CD8-positive, alpha-beta memory T cell (primary cell): ENCODE measurements at places on chromosomes 12 and 14.

DNA sequence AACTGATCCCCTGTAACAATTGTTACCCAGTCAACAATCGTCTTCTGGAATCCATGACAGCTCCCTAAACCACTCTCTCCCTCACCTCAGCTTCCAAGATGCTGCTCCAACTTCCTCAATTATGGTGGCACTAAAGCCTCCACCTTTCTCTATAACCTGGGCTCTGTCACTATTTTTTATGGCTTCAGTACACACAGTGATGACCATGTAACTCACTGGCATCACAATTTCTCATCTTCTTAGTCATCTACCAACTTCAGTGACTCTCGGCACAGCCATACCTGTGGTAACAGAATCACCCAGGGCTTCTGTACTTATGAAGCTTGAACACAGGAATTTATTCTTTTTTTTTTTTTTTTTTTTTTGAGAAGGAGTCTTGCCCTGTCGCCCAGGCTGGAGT is 32.0 kb upstream of the NPAS3 start:
- DNase-seq = no peak

GRCh38 chr14:76123426-76124225 is 28.1 kb upstream of the GPATCH2L start:
- DNase-seq = no peak

DNA sequence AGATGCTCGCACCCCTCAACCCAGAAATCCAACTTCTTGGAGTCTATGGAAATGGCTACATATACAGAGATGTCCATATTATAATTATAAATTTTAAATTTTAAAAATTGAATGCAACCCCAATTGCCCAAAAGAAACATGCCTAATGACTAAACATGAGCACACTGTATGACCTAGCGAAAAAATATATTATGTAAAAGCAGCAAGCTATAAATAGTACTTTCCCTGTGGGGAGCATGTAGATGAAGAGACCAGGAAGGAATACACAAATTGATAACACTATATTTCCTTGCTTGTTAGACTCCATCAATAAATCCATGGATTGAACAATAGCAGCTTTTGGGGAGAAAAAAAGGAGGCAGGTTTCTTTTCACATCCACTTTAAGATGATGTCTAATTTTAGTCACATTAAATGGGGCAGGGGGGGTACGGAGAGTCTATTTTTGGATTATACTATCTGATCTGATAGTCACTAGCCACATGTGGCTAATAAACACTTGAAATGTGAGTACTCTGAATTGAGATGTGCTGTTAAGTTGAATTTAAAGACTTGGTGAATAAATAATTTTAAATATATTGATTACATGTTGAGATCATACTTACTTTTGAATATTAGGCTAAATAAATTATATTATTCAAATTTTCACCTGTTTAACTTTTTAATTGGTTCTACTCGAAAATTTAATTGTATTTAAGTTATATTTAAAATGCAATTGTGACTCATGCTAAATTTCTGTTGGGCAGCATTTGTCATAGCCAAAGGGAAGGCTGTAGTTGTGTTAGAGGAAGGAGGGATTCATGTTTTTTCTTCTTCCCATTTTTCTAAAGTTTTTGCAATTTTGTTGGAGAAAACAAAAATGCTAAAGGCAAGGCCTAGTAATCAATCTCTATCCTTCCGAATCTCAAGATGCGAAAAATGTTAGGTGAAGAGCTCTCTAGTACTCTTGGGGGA is 17.5 kb downstream of the MAX start:
- DNase-seq = no peak

- no peak for DNase-seq
Measured at GRCh38 chr14:29410581-29410980, 517.1 kb downstream of the PRKD1 start.

DNA sequence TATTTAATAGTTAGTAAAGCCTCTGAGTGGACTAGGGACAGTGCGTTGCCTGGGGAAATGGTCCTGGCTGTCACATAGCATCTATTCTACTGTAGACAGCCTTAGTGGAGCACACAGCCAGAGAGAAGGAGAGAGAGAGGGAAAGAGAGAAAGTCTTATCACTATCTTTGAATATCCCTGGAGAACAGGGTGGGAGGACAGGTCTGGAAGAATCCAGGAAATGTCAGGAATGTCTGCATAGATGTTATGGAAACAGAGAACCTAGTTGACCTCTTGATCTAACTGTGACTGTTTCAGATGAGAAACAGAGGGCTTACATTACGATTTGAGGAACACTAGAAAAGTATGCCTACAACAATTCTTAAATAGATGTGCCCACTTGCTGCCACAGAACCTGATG is 92.8 kb downstream of the SLC15A5 start:
- DNase-seq = no peak

DNA sequence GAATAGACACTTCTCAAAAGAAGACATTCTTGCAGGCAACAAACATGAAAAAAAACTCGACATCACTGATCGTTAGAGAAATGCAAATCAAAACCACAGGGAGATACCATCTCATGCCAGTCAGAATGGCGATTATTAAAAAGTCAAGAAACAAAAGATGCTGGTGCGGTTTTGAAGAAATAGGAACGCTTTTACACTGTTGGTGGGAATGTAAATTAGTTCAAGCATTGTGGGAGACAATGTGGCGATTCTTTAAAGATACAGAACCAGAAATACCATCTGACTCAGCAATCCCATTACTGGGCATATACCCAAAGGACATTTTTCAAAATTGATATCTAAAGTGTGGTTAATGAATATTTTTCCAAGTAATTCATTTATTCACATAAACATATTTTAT is 39.6 kb upstream of the LIN7A start:
- DNase-seq = no peak

DNA sequence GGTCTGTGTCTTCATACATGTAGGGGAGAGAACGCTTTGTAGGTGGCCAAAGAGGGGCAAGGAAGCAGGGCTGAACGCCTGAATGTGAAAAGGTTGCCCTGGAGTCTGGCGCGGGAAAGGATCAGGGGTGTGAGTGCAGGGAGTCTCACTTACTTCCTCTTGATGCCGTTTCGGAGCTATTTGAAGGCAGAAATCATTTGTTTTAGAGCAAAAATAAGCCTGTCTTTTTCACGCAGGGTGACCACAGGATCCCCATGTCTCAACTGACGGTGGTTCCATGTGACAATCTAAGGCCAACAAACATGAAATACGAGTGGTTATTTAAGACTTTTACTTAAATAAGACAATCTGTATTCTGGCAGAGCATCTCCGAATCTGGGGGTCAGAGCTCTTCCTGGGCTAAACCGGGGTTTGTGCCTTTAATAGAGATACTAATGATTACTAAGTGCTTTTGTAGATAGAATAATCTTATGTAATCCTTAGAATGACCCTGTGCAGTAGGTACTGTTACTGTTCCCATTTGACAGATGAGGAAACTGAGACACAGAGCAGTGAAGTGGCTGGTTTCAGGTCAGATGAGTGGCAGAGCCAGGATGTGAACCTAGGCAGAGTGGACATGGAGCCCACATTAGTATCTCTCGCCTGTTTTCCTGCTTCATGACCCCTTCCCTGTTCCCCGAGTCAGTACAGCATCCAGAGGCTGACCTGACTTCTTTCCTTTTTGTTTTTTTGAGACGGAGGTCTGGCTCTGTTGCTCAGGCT is 1.9 kb downstream of the BRI3BP start:
- no peak for DNase-seq

- DNase-seq = no peak
Measured at GRCh38 chr14:61362072-61362750, 40.8 kb downstream of the PRKCH start.

DNA sequence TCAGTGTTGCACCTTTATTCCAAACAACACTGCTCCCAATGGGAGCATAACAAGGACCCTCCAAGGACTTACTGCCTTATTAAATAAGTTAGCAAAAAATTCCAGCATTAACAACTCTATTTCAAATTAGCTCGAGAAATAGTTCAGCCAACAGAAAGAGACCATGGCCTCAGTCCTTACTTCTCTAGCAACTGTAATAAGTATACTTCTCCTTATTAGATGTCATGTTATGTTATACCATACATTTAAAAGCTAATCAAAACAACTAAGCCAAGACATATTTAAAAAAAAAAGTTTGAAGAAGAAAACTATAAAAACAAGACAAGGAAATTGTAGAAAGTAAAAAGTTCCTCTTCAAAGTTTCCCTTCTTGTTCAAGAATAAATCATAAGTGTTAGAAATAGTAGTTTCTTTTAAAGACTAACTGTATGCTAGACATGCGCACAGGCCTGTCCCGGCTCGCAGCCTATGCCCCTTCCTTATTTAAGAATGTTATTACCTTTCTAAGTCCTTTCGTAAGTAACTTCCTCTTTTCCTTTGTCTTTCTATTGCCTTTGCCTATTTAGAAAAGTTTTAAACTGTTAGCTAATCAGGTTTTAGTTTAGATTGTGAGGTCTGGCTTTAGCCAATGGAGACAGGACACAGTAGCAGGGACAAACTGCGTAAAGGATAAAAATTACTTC is 68.6 kb downstream of the RESF1 start:
- no peak for DNase-seq

- DNase-seq = no peak
Measured at GRCh38 chr12:23659131-23659530, 290.3 kb downstream of the SOX5 start.

- no peak for DNase-seq
Measured at GRCh38 chr12:39905152-39905551, 200.7 kb downstream of the SLC2A13 start.

GRCh38 chr14:57512220-57512619 is 18.6 kb upstream of the CCDC198 start:
- no peak for DNase-seq

DNA sequence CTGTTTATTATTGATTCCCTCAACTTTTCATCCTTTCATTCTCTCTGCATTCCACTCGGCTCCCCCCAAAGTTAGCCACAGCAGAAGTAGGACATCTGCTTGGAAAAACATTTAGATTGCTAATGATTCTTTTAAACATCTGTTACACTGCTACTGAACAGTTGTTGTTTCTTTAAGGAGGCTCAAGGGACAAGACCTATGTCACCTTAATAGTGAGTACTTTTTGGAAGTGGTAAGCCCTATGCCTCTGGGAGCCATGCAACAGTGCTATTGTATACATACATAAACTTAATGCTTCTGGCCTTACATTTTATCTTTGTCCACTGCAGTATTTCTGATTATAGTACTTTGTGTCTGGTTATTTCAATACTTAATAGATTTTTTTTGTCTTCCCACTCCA is 628.2 kb upstream of the FOXG1 start:
- DNase-seq = no peak

GRCh38 chr14:60241091-60241490 is 7.9 kb upstream of the PPM1A start:
- no peak for DNase-seq

- DNase-seq = no peak
Measured at GRCh38 chr12:4892418-4892817, 17.3 kb upstream of the KCNA1 start.

DNA sequence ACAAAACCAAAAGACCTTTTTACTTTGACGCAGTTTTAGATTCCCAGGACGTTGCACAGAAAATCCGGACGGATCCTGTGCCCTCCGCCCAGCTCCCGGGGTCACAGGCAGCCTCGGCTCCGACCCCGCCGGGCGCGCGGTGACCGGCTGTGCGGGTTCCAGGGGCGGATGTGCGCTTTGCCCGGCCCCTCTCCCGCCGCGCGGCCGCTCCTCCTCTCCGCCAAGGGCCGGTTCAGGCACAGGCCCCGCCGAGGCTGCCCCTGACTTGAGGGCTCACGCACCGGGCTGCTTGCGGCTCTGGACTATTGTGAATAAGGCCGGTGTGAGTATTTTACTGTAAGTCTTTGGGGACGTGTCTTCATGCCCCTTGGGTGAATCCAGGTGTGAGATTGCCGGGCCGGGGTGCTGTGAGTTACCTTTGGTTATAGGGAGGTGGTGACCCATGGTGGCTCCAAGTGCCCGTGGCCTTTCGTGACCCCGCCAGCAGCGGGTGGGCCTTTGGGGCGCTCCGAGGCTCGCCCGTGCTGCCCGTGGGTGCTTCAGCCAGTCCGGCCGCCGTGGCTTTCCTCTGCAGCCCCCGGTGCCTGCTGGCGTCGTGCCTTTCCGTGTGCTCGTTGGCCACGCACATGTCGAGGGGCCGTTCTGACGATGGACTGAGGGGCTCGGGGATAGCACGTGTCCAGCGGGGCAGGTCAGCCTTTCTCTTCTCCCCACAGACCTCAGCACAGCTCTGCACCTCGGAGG is 45.9 kb downstream of the NOC4L start:
- DNase-seq = no peak

GRCh38 chr14:93033983-93034670 is 81.6 kb downstream of the ITPK1 start:
- peak; percentile 26 for DNase-seq

- no peak for DNase-seq
Measured at GRCh38 chr12:42235426-42235825, 2.6 kb downstream of the YAF2 start.

- DNase-seq = no peak
Measured at GRCh38 chr12:41920355-41920754, 224.3 kb downstream of the GXYLT1 start.

- no peak for DNase-seq
Measured at GRCh38 chr14:103846097-103846496, 1.3 kb downstream of the PPP1R13B start.

- no peak for DNase-seq
Measured at GRCh38 chr12:127245009-127245408, 1022.0 kb upstream of the TMEM132C start.

DNA sequence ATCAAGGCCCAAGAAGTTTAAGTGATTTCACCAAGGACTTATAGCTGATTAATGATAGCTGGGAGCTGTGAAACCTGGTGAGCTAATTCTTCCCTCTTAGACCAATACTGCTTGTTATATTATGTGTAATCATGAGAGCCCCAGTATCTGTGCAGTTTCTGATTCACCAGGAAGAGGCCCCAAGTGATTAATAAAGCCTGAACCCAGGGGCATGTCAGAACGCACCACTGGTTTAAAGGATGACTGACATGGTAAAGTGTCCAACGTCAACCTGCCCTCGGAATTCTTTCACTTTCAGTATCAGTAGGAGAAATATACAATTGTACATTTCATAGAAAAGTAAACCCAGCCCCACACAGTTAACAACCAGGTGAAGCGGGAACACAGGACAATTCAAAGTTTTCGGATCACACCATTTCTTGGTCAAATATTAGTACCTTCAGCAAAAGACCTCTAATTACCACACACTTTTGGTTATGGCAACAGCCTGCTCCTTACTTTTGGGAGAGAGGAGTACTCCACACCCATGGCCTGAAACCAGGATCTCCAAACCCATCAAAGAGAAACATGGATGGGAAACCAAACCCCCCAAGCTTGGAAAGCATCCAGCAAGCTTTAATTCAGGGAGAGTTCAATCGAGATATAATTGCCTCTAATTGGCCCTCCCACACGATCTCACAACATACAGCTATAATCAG is 28.5 kb downstream of the TMCC3 start:
- no peak for DNase-seq

- DNase-seq = no peak
Measured at GRCh38 chr12:93403988-93404803, 26.5 kb downstream of the NUDT4 start.

GRCh38 chr14:22500954-22501726 is 87.9 kb downstream of the DAD1 start:
- no peak for DNase-seq

DNA sequence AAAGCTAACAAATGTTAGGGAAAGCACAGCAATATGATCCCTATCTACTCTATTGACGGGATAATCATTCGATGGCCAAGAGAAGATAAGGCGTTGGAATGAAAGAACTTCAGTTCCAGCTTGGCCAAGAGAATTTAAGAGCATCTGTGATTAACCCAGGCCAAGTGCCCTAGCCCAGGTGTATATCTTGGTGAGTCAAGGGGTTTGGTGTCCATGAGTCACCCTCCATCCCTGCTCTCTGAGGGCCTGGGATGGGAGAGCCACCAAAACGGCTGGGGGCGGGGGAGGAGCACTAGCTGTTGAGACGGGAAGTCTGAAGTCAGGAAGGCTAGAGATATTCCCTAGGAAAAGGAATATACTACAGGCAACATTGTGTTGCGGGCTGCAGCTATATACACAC is 13.0 kb downstream of the TBPL2 start:
- DNase-seq = no peak
